GM12878 (cell line): ENCODE measurements at places on chromosomes 7 and 10. TPM values are rescaled to one million over a fixed set of nuclear protein-coding genes. Genes with fewer than 3 reads are reported as not detected.

MOSPD3 gene
- total RNA-seq = 7.7 and 7.8 TPM in 2 replicates

CALCR gene
- total RNA-seq = not detected in 2 replicates

EIF5AL1 gene
- 0.08 and 0.26 TPM in 2 replicates for total RNA-seq

GATAD1 gene
- total RNA-seq = 11.9 and 12.4 TPM in 2 replicates

DAGLB gene
- 12.4 and 13.3 TPM in 2 replicates for total RNA-seq

CPEB3 gene
- 1.7 and 2.3 TPM in 2 replicates for total RNA-seq

ITPRIP gene
- total RNA-seq = 10.4 and 11.3 TPM in 2 replicates

GRCh38 chr10:98134117-98134430 lies 383 bp upstream of the R3HCC1L start:
- no peaks in the 10 kb centered on the region for H3K36me3 ChIP-seq
- no peak for DNase-seq
- no peaks in the 10 kb centered on the region for H3K27me3 ChIP-seq

- no peak overlapping the region for H3K4me3 ChIP-seq
- no peaks in the 10 kb centered on the region for H3K36me3 ChIP-seq
- no peaks in the 10 kb centered on the region for H3K27me3 ChIP-seq
- no peak for DNase-seq
- H3K27ac ChIP-seq = no peak overlapping the region
- peaks cover 3% of the 10 kb centered on the region for H3K4me1 ChIP-seq
These were observed 283.6 kb upstream of the KLF6 start for GRCh38 chr10:4068629-4069028.

GRCh38 chr10:1431229-1431628 lies 306.1 kb downstream of the ADARB2 start:
- H3K36me3 ChIP-seq = no peaks in the 10 kb centered on the region
- DNase-seq = no peak
- H3K27me3 ChIP-seq = no peaks in the 10 kb centered on the region
- no peak overlapping the region for H3K27ac ChIP-seq

- DNase-seq = no peak
- H3K27ac ChIP-seq = no peak overlapping the region
- H3K4me3 ChIP-seq = no peak overlapping the region
- no peaks in the 10 kb centered on the region for H3K4me1 ChIP-seq
- no peaks in the 10 kb centered on the region for H3K27me3 ChIP-seq
- no peaks in the 10 kb centered on the region for H3K36me3 ChIP-seq
These were observed 113.9 kb upstream of the FAM171A1 start for GRCh38 chr10:15485027-15485426.

DNA sequence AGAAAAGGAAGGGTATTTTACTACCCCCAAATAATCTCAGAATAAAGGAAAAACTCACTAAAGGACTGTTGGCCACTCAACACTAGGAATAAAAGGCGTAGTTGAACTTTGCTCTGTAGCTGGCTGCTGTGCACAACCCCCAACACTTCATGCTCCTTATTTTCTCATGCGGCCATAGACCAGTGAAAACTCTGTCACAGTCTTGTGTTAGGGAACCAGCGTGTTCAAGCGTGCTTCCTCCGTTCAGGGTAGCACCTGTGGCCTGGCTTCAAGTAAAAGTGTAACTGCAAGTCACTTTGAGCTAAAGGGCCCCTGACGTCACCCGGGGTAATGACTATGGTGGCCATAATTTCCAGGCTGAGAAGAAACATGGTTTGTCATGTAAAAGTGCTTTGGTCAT lies 27.0 kb downstream of the BLNK start:
- H3K36me3 ChIP-seq = peaks cover 34% of the 10 kb centered on the region
- H3K4me3 ChIP-seq = 0 out of 2 replicates have a peak overlapping the region, but pooled peaks have one; percentile 18
- peak; percentile 89 for DNase-seq

- no peaks in the 10 kb centered on the region for H3K36me3 ChIP-seq
- DNase-seq = no peak
- H3K4me1 ChIP-seq = no peaks in the 10 kb centered on the region
- no peak overlapping the region for H3K27ac ChIP-seq
These were observed 158.3 kb downstream of the TCF7L2 start for GRCh38 chr10:113108194-113108835.

- no peaks in the 10 kb centered on the region for H3K27me3 ChIP-seq
- no peak for DNase-seq
- H3K27ac ChIP-seq = no peak overlapping the region
- H3K4me3 ChIP-seq = no peak overlapping the region
- no peaks in the 10 kb centered on the region for H3K4me1 ChIP-seq
- no peaks in the 10 kb centered on the region for H3K36me3 ChIP-seq
These were observed 46.7 kb upstream of the PDZD8 start for GRCh38 chr10:117421985-117422384.

GRCh38 chr7:25852211-25852938 lies 299.6 kb upstream of the NFE2L3 start:
- DNase-seq = no peak
- H3K27ac ChIP-seq = no peak overlapping the region
- peaks cover 22% of the 10 kb centered on the region for H3K27me3 ChIP-seq
- H3K36me3 ChIP-seq = no peaks in the 10 kb centered on the region

DNA sequence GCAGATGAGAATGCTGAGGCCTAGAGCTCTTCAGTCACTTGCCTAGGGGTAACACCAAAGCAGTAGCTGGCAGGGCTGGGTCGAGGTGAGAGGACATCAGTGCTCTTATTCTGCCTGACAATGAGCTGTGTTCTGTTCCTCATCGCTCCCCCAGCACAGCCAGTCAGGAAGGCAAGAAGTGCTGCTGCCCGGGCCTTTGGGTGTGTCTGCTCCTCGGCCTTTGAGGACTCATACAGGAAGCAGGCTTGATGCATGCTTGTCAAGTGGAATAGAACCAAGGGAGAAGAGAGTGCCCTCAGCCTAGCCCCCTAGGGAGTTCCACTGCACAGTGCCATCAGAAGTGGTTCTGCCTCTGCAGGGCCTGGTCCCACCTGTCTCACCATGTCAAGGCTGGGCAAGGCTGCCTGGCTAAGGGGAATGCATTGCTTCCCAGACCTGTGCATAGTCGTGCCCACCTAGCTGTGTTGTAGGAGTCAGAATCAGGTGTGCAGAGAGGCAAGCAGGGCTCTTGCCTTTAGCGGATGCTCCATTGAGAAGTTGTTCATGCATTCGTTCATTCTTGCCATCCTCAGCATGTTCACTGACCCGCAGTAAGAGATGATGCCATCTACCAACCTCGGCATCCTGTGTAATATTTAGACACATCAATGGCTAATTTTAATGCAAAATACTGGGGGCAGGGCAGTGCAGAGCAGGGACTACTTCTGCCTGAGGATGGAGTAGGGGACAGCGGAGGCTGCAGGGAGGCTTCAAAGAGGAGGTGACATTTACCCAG lies 156.6 kb downstream of the RPS24 start:
- no peak overlapping the region for H3K4me3 ChIP-seq
- H3K36me3 ChIP-seq = no peaks in the 10 kb centered on the region
- no peak for DNase-seq
- H3K4me1 ChIP-seq = no peaks in the 10 kb centered on the region
- H3K27ac ChIP-seq = no peak overlapping the region

- H3K4me3 ChIP-seq = no peak overlapping the region
- no peak for DNase-seq
- peaks cover 6% of the 10 kb centered on the region for H3K4me1 ChIP-seq
These were observed 49.4 kb downstream of the JMJD1C start for GRCh38 chr10:63416376-63416775.

DNA sequence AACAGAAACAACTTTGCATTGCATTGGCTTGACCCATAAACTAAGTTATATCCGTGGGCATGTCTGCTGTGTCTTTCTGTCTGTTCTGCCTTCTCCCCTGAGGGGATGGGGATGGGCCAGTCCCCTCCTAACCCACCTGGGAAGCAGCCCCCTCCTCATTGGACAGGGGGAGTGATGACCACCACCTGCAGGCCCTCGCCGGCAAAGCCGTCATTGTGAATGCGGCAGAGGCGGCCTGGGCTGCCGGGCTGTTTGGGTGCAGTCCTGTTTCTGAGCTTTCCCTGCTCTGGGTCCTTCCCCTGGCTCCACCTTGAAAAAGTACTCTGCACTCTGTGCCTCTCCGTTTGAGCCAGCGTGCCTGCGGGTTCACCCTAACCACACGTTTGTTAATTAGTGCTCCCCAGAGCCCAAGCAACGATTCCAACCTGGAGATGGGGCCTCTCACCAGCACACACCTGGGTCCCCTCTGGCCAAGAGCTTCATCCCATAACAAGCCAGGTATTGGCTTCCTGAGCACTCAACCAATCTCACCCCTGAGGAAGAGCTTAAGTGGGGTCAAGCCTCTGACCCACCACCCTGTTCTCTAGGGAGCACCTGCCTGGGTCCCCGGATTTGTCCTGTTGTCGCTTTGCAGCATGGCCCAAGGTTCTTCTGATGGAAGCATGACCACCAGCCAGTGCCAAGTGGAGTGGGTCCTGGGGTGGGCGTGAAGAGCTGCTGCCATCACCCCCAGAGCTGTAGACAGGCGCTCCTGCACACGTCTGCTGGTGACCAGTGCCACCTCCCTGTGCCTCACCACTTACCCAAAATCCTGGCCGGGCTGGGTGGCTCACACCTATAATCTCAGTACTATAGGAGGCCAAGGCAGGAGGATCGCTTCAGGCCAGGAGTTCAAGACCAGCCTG lies 39.4 kb upstream of the ZMIZ2 start:
- H3K27ac ChIP-seq = no peak overlapping the region
- no peaks in the 10 kb centered on the region for H3K27me3 ChIP-seq

- DNase-seq = no peak
- H3K27ac ChIP-seq = no peak overlapping the region
- H3K4me1 ChIP-seq = no peaks in the 10 kb centered on the region
These were observed 90.2 kb downstream of the TMEM26 start for GRCh38 chr10:61363006-61363405.

- H3K27ac ChIP-seq = no peak overlapping the region
- H3K4me1 ChIP-seq = peaks cover 50% of the 10 kb centered on the region
- no peaks in the 10 kb centered on the region for H3K36me3 ChIP-seq
- no peaks in the 10 kb centered on the region; the same call in none of the 2 replicates for H3K27me3 ChIP-seq
These were observed 96.3 kb upstream of the DDC start for GRCh38 chr7:50661345-50662040.

GRCh38 chr7:39741942-39742623 lies 118.7 kb downstream of the RALA start:
- H3K36me3 ChIP-seq = peaks cover 2% of the 10 kb centered on the region
- no peaks in the 10 kb centered on the region for H3K27me3 ChIP-seq
- no peak for DNase-seq
- no peak overlapping the region for H3K27ac ChIP-seq

- no peaks in the 10 kb centered on the region for H3K27me3 ChIP-seq
- no peaks in the 10 kb centered on the region for H3K4me1 ChIP-seq
- H3K36me3 ChIP-seq = no peaks in the 10 kb centered on the region
- no peak overlapping the region for H3K4me3 ChIP-seq
- no peak overlapping the region for H3K27ac ChIP-seq
These were observed 207.9 kb downstream of the CTNNA3 start for GRCh38 chr10:67487906-67488619.
